ENCODE measurements at places on chromosomes 5 and 9.

GRCh38 chr9:100211476-100211875 is 112.4 kb downstream of the INVS start:
- no peak for DNase-seq

- DNase-seq: no peak
Measured at GRCh38 chr5:140835622-140836510, 1.8 kb downstream of the PCDHA7 start.

DNA sequence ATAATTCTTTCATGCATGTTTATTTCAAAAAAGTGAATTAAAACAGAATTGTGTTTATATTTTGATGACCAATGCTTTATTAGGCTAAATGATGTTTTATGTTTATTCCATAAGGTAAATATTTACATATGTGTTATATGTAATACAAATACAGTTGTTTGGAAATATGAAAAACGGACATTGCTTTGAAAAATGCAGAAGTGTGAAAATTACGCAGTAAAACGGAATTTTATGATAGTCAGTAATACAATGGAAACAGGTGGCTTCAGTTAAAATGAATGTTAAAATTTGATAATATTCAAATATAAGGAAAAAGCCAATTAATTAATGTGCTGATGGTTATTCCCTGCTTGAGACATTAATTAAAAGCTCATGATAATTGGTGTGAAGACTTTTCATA is 1633.8 kb downstream of the MAT2B start:
- no peak for DNase-seq

- DNase-seq: no peak
Measured at GRCh38 chr9:122036988-122037387, 56.1 kb downstream of the TTLL11 start.

DNA sequence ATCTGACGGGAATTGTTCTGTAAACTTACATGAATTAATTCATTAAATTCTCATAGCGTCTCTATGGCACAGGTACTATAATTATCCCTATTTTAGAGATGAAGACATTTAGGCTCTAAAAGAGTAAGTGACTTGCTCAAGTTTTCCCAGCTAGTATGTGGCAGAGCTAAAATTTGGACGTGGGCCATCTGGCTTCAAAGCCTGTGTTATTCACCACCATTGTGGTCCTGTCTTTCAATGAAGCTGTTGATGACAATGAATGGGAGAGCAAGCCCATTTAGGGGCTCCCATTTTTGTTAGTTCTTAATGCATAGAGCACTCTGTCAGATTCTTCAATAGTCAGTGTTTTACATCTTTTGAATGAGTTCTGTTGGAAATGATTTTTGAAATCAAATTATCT is 236.0 kb upstream of the CD180 start:
- DNase-seq: no peak

GRCh38 chr5:1003296-1003937 is 5.2 kb upstream of the NKD2 start:
- no peak for DNase-seq

DNA sequence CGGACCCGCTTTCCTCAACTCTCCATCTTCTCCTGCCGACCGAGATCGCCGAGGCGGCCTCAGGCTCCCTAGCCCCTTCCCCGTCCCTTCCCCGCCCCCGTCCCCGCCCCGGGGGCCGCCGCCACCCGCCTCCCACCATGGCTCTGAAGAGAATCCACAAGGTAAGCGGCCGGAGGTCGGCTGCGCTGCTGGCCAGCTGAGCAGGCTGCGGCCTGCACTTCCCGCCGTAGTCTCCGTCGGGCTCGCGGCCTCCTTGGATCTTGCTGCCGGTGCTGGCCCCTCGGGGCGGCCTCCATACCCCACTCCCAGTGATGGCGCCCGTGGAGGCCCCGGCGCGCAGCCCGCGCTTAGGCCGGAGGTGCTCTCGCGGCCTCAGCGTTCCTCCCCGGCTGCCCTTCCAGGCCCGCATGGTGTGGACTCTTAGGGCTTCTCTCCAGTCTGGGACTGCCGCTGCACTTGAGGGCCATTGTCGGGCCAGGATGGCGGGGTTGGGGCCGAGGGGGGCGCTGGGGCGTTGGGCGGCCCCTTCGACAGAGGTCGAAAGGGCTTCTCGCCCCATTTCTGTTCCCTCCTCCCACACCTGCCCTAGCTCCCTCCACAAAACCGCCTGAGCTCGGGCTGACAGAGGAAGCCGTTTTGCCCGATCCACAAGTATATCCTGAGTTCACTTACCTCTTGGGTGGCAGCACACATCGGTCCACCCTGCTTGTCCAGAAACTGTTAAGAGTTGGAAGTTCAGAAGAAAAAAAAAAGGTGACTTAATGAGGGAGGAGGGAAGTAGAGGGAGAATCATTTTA is 714 bp downstream of the UBE2D2 start:
- DNase-seq: peak; percentile 22

DNA sequence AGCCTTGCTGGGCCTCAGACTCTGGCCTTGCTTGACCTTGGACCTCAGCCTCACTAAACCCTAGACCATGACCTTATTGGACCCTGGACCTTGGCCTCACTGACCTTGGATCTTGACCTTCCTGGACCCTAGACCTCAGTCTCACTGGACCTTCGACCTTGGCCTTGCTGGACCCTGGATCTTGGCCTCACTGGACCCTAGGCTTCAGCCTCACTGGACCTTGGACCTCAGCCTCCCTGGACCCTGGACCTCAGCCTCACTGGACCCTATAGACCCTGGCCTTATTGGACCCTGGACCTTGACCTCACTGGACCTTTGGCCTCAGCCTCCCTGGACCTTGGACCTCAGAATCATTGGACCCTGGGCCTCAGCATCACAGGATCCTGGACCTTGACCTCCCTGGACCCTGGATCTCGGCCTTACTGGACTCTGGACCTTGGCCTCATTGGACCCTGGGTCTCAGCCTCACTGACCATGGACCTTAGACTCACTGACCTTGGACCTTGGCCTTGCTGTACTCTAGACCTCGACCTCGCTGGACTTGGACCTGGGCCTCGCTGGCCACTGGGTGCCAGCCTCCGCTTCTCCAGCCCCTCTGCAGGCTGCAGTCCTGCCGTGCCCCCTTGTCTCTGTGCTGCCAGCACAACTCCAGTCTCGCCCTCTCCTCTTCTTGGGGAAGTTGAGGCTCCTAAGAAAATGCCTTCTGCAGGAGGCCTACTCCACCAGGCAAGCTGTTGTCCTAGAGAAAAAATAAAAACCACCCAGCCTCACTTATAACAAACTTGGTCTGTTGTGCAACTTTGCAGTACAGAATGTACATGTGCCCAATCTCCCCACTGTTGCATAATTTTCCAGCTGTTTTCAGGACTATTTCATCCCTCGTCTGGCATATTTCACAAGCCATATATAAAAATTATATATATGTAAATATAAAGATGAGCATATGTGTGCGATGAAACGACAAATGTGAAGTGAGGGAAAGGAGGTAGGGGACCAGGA is 11.0 kb upstream of the ADAMTS2 start:
- DNase-seq: no peak

DNA sequence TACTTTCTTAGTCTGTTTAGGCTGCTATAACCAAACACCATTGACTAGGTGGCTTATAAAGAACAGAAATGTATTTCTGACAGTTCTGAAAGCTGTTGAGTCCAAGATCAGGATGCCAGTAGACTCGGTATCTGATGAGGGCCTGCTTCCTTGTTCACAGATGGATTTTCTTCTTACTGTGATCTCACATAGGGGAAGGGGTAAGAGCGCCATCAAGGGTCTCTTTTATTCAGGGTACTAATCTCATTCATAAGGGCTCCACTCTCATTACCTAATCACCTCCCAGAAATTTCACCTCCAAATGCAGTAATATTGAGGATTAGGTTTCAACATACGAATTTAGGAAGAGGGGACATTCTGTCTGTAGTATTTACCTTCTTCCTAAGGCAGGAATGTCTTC is 384.0 kb upstream of the DMAC1 start:
- no peak for DNase-seq

GRCh38 chr9:19176856-19177255 is 49.6 kb upstream of the PLIN2 start:
- no peak for DNase-seq

DNA sequence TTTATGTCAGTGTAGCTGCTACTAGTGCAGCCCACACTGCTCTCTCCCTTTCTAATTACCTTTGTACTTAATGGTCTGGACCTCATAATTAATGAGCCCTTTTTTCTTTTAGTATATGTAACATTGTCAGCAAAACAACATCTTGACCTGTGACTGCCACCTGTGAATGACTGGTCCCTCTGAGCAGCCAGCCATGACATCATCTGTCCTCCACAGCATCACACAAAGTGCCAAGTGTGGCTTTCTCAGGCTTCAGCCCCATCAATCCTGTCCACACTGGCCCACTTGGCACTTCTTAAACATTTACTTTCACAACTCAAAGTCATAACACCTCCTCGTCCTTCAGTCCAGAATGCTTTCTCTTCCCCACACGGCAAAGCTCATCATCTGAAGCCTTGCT is 104.7 kb downstream of the GPR21 start:
- DNase-seq: no peak

DNA sequence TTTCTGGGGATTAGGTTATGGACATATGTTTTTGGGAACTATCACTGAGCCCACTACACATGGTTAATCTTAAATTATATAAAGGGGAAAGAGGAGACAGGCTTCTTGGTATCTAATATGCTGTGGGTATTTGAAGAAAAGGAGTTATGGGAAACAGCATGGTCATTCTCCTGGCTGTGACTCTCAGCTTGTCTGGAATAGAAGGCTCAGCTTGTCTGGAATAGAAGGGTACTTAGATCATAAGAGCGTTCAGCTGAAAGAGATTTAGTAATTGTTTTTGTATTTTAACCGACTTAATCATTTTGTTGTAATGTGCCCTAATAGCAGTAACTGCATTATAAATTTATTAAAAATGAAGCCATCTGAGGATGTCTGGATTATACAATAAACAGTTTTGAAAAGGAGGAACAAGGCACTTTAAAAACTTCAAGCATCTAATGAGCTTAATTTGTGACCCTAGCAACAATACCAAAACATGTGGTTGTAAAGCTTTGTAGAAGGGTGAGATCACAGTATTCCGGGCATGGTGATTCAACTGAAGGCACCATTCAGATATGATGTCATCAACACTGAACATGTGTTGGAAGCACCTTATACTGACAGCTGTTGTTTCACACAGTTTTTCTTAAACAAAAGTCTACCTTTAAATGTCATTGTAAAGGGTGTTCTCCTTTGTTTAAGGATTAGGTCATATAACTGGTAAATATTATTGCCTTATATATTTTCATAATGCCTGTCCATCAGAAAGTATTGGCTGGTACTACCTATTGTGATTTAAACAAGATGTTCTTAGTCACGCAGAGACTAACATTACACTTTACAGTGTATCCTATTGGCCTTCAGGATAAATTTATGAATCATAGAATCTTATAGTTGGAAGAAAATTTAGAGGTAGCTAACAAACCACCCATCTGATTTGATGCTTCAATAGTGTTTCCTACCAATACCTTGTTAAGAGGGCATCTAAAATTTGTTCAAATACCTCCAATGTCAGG is 2174.1 kb upstream of the WWC1 start:
- DNase-seq: no peak

DNA sequence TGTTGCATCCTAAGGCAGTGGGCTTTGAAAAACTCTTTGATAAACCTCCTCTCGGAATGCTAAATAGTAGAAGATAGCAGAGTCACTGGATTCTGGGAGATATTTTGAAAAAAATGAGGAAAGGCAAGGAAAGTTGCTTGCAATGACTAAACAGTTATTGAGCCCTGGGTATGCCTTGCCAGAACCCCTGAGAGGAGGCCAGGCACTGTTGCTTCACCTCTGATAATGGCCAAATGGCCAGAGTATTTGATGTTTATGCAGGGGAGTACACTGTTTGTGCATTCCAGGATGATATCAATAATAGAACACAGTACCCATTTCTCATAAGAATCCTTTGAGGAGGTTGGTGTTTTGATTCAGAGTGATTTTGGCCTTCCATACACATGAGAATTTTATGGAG is 935.1 kb upstream of the WWC1 start:
- DNase-seq: no peak

Measured in stimulated activated CD8-positive, alpha-beta memory T cell treated with anti-CD3 and anti-CD28 coated beads, Interleukin-4, amount 100 ng/mL, for 1 hour (primary cell).